Dermis blood vessel endothelial cell (primary cell): ENCODE measurements at places on chromosomes 3 and 15. TPM values are rescaled to one million over a fixed set of nuclear protein-coding genes. Genes with fewer than 3 reads are reported as not detected.

The TRIM42 gene
- not detected in 2 replicates for total RNA-seq

The CFAP92 gene
- total RNA-seq: 1.9 and 2.4 TPM in 2 replicates

DNA sequence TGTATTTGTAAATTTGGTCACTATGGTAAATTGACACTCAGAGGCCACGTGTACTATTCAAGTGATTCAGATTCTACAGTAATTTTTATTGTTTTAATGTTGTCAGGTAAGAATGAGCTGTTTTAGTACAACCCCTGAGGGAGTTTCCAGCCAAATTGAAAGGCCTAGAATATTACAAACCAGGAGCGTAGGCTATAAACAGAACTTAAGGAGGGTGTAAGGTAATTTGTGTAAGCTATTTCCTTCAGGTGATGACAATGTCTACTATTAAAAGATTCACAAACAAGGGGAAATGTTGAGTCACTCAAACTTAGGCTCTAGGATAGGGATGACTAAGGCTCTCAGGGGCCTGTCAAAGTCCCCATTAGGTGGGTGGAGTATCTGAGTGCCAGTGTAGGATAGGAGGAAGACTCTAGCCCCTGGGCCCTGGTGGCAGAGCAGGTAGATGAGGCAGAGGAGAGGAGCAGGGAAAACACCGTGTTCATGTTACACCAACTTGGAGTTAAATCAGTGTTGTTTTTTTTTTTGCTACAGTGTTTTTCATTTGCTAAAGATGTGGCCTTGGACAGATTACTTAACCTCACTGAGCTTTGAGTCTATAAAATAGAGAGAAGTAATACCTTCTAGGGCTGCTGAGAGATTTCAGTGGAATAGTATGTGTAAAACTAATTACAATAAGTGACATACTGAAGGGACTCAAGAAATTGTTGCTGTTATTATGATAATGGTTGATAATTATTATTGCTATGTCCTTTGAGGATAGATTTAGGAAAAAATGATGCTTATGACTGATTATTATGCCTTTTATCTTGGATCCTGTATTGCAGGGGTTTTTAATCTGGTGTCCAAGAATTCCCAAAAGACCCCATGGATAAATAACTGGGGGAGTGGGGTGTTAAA, 10.3 kb downstream of the TM4SF1 start:
- peak; percentile 95 for DNase-seq

- peak; percentile 1 for DNase-seq
These were observed 1268.1 kb downstream of the OTOL1 start for GRCh38 chr3:162764808-162765071.

DNA sequence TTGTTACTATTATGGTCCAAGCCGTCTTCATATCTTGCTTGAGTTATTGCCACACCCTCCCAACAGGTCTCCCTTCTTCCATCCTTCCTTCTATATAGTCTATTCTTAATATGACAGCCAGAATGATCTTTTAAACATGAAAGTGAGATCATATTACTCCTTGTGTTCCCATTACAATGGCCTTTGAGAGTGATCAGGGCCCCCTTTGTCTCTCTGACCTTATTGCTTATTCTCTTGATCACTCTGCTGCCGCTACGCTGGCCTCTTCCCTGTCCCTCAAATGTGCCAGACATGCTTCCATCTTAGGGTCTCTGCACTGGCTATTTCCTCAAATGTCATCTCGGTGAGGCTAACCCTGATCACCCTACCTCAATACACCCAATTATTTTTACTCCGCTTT, 38.1 kb downstream of the UBE2E2 start:
- no peak for DNase-seq

DNA sequence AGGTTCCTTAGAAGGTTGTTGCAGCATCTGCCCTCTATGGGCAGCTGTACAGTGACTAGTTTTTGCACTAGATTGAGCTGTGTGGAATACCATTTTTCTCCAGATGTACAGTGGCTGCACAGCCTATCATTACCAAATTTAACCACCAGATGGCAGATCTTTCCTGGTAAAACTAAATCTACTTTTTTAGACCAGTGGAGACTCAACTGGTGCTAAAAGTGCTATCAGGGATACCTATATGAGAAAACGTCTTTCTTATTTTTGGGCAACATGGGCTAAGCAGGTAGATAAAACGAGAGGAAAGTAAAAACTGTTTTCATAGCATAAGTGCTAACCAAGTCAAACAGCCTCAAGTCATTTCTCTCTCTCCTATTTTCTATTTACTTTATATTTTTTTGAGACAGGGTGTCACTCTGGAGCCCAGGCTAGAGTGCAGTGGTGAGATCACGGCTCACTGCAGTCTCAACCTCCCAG, 21.2 kb downstream of the IGSF10 start:
- peak; percentile 75 for DNase-seq
